Activated CD4-positive, alpha-beta T cell treated with anti-CD3 and anti-CD28 coated beads, Interleukin-2, amount 50 U/mL, for 4 hours (primary cell): ENCODE measurements at places on chromosomes 11 and 22.

DNA sequence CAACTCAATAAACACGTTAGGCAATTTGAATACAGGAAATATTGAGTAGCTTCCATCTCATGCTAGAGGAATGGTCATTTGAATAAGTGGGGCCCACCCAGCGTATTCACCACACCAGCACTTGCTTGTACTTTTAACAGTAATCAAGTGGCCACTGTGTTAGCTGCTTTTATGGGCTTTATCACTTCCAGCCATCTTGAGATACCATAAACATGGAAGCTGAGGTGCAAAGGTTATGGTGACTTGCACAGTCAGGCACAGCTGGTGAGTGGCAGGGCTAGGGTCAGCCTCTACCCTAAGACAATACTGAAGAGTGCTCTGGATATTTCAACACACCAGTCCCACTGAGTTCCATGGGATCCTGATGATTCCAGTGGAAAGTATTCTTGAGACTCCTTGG lies 6.7 kb downstream of the JOSD1 start:
- DNase-seq = no peak

- no peak for DNase-seq
Measured at GRCh38 chr11:126815111-126815510, 185.5 kb downstream of the KIRREL3 start.

DNA sequence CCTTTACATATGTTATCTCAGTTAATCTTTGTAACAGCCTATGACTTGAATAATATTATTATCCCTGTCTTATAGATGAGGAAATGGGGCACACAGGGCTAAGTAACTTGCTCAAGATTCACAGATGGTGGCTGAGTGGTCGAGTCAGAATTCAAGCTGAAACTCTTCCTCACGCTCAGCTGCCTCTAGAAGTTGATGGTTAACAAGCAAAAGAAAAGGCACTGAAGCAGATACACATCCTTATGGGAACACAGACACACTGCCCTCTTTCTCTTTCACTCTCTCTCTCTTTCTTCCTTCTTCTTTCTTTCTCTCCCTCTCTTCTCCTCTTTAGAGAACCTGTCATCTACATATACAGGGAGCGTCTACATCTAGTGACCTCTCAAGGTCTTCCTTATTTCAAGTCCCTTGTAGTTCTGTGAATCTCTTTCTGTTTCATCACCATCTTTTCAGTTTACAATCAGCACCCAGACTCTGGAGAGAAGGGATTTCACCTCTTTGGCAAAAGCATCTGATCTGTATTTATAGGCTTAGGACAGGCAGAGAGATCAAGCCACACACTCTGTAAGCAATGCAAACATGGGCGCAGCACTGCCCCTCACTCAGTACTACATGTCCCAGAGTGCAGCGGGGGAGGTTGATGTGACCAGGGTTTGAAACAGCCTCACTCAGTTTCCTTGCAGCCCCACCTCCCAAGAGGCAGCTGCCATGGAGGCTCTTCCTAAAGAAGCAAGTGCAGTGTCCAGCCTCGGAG lies 75.7 kb downstream of the GRAMD1B start:
- DNase-seq = no peak

- DNase-seq = no peak
Measured at GRCh38 chr11:2102883-2103213, 36.3 kb downstream of the IGF2 start.

DNA sequence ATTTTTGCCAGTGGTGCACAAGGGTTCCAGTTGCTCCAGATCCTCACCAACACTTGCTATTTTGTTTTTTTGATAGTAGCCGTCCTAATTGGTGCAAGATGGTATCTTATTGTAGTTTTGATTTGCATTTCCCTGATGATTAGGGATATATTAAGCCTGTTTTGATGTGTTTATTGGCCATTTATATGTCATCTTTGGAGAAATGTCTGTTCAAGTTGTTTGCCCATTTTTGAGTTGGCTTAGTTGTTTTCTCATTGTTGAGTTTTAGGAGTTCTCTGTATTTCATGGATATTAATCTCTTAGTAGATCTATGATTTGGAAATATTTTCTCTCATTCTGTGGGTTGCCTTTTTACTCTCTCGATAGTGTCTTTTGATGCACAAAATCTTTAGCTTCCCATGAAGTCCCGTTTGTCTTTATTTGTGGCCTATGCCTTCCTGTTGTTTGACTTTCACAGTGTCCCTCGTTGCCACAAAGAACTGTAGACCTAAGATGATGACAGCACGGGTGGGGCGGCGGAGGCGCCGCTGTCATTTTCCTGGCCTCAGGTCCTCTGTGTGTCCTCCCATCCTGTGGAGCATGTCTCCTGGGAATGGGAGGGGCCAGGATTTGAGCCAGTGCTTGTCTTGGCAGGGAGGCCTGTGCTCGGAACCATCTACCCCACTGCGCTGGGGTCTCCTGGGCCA lies 33.5 kb downstream of the LRP5 start:
- no peak for DNase-seq

DNA sequence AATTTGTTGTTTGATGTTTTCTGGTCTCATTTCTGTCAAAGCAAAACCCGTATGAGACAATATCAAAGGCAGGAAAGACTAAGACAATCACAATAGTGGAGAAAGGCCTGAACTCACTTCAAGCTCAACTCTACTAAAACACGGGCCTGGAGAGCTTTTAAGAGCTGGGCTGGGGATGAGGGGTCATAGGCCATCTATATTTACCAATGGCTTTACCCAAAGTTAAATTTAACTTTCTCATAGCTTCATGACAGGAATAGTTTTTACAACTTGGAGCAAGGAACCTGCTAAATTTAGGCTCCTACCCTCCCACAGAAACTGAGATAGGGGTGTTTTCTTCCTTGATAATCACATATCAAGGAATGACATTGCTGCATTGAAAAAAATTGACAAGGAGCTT lies 223.4 kb upstream of the CHORDC1 start:
- no peak for DNase-seq

DNA sequence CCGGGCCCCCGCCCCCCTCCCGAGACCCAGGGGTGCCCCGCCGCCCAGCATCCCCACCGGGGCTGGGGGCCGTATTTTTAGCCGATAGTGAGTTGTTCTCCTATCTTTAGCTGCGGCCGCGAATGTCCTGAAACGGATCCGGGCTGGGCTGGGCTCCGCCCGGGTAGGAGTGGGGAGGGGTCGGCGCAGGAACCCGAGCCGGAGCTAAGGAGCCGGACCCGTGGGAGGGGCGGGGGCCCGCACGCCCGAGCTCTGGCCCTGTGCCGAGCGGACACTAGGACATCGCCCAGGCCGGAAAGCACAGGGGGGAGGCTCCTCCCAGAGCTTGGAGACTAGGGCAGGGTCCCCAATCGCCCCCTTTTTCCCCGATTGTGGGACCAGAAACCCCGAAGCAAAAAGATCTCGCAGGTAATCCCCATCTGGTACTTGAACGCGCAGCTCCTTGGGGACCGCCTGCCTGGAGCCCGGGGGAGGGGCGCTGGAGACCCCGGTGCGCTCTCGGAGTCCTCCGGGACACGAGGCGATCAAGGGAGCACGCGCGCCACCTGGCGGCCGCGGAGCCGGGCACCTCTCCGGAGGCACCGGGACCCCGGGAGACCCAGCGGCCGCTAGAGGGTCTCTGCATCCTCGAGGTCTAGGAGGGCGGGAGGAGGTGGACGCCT lies 669 bp downstream of the CDC42EP2 start:
- DNase-seq = peak; percentile 76

- no peak for DNase-seq
Measured at GRCh38 chr22:37433786-37434185, 6.5 kb upstream of the ELFN2 start.

DNA sequence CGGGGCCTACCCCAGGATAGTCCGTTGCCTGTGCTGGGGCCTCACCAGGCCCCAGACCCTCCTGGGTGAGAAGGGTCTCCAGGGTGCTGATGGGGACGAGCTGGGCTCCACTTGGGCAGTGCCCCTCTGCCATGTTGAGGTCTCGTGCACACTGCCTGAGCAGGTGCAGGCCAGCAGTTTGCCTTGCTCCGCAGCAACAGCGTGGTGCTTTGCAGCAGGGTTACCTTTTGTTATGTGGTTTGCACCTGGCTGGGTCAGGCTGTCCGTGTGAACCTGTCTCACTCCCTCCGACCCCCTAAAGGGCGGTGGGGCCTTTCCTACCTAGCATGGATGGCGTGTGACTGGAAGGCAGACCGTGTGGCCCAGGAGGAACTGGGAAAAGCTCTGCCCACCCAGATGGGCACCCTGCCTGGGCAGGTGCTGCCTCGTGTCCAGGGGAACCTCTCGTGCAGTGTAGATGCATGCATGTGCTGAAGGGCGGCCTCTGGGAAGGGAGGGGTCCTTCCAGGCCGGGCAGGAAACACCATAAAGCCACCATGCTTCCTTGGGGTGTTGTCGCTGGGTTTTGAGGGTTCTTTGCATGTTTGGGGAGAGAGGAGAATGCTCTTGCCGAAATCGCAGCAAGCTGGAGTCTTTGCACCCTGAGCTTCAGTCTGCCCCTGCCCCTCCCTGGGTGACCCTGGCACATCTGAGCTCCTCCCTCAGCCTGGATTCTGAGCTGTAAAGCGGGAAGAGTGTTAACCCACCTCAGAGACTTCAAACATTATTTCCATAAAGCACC lies 75.4 kb upstream of the PPARA start:
- no peak for DNase-seq

DNA sequence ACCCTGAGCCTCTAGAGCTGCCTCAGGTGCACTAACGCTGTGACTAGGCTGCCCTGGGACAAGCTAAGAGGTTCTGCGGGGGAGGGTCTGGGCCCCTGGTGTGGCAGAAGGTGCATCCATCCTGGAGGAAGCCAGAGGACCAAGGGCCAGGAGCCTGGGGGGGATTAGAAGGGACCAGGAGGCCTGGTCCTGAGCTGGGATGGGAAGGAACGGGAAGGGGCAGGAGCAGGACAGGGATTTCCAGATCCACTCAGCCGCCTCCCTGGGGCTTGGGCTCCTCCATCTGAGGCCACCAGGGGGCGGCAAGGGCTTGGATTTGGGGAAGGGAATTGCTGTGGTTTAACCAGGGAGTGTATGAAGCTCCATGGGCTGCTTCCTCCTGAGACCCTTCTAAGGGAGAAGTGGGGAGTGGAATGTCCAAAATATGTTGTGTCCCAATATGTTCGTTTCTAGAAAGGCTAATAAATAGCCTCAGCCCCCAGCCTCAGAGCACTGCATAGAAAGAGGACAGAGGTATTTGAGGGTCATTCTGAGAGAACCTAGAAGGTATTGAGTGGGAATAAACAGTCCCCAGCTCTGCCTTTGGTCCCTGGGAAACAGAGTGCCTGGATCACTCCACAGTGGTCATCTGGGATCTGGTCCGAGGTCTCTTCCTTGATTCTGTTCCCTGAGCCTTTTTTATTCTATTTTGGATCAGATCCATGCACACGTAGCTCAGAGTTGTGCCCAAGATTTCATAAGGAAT lies 17.4 kb upstream of the PRAME start:
- DNase-seq = no peak

DNA sequence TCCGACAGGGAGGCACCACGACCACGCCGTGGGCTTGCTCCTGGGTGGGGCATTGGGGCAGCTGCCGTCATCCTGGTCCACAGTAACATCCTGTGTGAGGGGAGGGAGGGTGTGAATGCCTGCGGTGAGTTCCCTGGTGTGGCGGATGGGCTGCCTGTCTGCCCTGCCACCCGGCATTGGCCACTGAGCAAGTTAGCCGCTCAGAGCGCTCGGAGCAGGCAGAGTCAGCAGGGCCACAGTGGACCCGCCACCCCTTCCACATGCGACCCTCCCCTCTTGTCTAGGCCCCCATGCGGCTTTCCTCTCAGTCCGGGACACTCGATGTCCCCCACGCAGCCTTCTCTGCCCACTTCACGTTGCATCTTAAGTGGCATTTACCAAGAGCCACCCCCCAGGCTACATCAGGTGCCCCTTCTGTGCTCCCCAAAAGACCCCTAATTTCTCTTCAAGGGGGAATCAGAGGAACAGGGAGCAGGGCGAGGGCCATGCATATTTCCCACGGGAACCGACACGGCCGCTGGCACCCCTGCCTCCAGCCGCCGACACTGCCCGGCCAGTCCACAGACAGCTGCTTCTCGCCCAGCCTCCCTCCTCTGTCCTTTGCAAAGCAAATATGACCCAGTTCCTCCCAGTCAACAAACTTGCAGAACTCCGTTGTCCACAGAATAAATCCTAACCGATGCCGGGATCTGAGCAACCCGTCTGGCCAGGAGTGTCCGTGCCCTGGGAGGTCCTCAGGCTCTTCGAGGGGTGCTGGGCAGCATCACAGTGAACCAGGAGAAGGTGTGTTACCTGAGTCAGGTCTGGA lies 1482.1 kb downstream of the TBC1D22A start:
- no peak for DNase-seq

DNA sequence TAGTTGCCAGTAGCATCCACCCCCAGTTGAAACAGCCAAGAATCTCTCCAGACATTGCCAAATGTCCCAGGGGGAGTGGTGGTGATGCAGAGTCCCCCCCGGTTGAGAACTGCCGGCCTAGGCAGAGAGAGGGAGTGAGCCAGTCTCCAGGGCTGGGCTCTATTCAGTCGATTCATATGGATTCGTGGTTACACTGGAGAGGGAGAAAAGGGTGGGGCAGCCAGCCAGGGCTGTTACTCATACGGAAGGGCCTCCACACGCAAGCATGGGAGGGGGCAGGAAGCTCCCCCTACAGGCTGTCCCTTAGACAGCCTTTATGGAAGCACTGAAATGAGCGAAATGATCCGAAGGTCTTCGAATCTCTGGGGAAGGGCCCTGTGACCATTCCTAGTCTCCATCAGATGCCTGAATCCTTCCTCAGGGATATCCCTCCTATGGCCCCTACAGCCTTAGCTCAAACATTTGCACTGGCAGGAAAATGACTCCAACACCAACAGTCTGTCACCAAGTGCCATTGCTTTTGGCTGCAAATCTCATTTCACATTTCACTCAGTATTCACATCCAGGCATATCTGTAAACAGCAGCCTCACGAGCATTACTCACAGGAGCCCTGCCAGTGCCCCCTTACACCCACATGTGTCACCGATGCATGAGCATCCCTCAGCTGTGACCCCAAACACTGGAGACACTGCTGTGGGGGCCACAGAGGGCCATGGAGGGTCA lies 18.4 kb upstream of the TLCD5 start:
- no peak for DNase-seq

DNA sequence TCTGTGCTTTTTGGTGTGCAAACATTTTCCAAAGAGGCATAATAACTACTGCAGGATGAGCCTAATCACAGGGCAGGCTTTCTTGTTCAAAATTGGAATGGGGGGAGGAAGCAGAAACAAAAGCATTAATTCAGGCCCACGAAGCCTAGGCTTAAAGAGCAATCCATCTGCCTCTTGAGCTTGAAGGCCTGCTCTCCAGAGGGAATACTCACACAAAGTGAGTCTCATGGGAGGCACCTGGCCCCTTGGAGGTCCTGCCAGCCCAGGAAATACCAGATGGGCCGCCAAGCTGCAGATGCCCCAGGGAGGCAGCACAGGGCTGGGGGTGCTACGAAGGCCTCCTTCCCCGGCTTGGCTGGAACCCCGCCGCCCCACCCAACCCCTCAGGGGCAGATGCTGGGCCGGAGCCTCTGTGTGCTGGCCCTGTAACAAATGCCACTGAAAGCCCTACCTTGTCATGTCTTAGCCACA lies 39.3 kb upstream of the COMT start:
- no peak for DNase-seq

DNA sequence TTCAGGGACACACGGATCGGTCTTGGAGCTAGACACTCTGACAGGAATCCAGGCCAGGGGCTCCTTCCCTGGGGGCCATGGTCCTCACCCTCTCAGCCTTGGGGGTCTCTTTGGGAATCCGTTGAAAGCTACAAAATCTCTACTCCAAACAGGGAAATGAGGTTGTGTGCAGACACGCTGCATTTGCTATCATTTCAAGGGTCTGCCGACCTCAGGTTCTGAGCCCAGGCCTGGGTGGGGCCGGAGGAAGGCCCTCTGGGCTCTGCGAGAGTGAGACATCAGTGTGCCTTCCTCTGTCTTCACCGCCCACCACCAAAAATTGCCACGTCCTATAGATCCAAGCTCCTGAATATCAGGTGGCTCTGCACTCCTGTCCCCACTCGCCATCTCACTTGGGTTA lies 74.4 kb upstream of the FGF3 start:
- DNase-seq = no peak
